HFFc6 (cell line): ENCODE measurements at places on chromosomes 4 and X. TPM values are rescaled to one million over a fixed set of nuclear protein-coding genes. Genes with fewer than 3 reads are reported as not detected.

Gene OTUD6A
- not detected in 3 replicates for total RNA-seq

Gene VGLL1
- total RNA-seq, result not detected in 3 replicates

Gene SLC7A11
- 12.1 to 53.4 TPM (median 16.4 TPM) in 3 replicates for total RNA-seq

Gene ANAPC4
- total RNA-seq, result 15.2 to 16.7 TPM (median 15.5 TPM) in 3 replicates

Gene FIP1L1
- total RNA-seq, result 52.1 to 80.5 TPM (median 76.4 TPM) in 3 replicates

Gene ARX
- total RNA-seq, result not detected in 3 replicates

Gene DDIT4L
- total RNA-seq, result 0.18 to 4.2 TPM (median 2.1 TPM) in 3 replicates

Gene MID1
- 17.7 to 20.6 TPM (median 19.9 TPM) in 3 replicates for total RNA-seq

DNA sequence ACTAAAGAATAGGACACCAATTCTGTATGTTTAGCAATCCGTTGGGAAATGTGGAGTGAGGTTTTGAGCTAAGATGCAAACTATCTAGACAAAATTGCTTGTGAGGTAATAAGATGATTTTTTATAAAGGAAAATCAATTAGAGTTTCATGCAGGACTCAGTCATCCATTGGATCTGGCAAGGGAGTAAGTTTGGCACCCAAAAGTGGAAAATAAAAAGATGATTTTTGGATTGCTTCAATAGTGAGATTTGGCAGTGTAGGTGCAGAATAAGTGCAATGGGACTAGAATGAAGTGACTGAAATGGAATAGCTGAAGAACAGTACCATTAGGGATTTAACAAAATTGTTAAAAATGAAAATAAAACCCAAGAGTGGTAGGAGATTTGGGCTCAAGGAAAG is 290.5 kb upstream of the EPHA5 start:
- no peaks in the 10 kb centered on the region; the same call in 1 of the 2 replicates for H3K27me3 ChIP-seq
- H3K4me1 ChIP-seq, result no peaks in the 10 kb centered on the region; the same call in 1 of the 2 replicates
- no peaks in the 10 kb centered on the region for H3K36me3 ChIP-seq
- DNase-seq, result no peak
- H3K4me3 ChIP-seq, result no peak overlapping the region

GRCh38 chr4:26859762-26860156 is 882 bp upstream of the STIM2 start:
- peaks cover 7% of the 10 kb centered on the region; the same call in 1 of the 2 replicates for H3K27me3 ChIP-seq
- no peak for DNase-seq

DNA sequence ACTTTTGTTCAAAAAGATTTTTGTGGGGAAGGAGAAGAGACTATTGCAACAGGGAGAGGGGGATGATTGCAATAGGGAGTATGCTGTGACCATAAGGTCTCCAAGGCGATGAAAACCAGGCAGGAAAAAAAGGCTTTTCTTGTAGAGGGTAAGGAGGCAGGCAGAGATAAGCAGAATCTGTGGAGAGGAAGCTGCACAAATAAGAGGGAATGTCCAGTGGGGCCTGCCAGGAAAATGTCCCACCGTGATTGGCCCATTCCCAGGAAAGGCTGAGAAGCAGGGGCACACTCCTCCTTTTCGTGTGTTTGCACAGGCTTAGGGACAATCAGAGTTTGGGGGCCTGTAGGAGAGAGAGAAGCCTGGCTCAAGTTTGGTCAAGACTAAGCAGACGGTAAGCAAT is 29.1 kb downstream of the SPACA5 start:
- no peaks in the 10 kb centered on the region for H3K4me1 ChIP-seq
- H3K4me3 ChIP-seq, result no peak overlapping the region
- DNase-seq, result no peak
- peaks cover 3% of the 10 kb centered on the region for H3K27me3 ChIP-seq

DNA sequence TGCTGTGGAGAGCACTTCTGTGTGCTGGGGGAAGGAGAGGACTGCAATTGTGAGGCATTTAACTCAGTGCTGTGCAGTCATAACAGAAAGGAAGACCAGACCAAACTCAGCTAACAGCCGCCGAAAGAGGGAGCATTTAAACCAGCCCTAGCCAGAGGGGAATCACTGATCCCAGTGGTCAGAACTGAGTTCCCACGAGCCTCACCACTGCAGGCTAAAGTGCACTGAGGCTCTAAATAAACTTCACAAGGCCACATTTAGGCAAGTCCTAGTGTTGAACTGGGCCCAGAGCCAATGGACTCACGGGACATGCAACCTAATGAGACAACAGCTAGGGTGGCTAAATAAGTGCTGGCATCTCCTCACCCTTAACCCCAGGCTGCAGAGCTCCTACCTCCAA is 20.4 kb downstream of the IQCM start:
- DNase-seq, result no peak
- H3K4me3 ChIP-seq, result no peak overlapping the region
- H3K27me3 ChIP-seq, result no peaks in the 10 kb centered on the region
- H3K4me1 ChIP-seq, result peaks cover 14% of the 10 kb centered on the region

- H3K4me1 ChIP-seq, result no peaks in the 10 kb centered on the region
- H3K4me3 ChIP-seq, result no peak overlapping the region
- DNase-seq, result no peak
- no peaks in the 10 kb centered on the region for H3K36me3 ChIP-seq
- H3K27me3 ChIP-seq, result no peaks in the 10 kb centered on the region
Observed at GRCh38 chr4:161554372-161554990, 609.3 kb downstream of the FSTL5 start.

GRCh38 chr4:183303301-183303700 is 16.8 kb downstream of the CLDN22 start:
- peaks cover 27% of the 10 kb centered on the region for H3K36me3 ChIP-seq
- H3K27me3 ChIP-seq, result peaks cover 2% of the 10 kb centered on the region
- H3K27ac ChIP-seq, result no peak overlapping the region
- H3K4me1 ChIP-seq, result peaks cover 9% of the 10 kb centered on the region
- no peak for DNase-seq

- no peak for DNase-seq
- H3K4me3 ChIP-seq, result peak overlapping the region; percentile 62
- peaks cover 8% of the 10 kb centered on the region for H3K27me3 ChIP-seq
Observed at GRCh38 chr4:169070895-169071218, 60.8 kb upstream of the CBR4 start.

GRCh38 chr4:89703829-89704590 is 133.0 kb downstream of the SNCA start:
- no peaks in the 10 kb centered on the region for H3K36me3 ChIP-seq
- no peak overlapping the region for H3K27ac ChIP-seq
- DNase-seq, result no peak
- peaks cover 10% of the 10 kb centered on the region; the same call in 1 of the 2 replicates for H3K4me1 ChIP-seq
- H3K4me3 ChIP-seq, result no peak overlapping the region

- H3K4me1 ChIP-seq, result peaks cover 12% of the 10 kb centered on the region; the same call in 1 of the 2 replicates
- H3K27me3 ChIP-seq, result peaks cover 2% of the 10 kb centered on the region; the same call in 1 of the 2 replicates
- no peaks in the 10 kb centered on the region; the same call in 1 of the 2 replicates for H3K36me3 ChIP-seq
- H3K27ac ChIP-seq, result no peak overlapping the region; the same call in 1 of the 2 replicates
- no peak for DNase-seq
- no peak overlapping the region for H3K4me3 ChIP-seq
Observed at GRCh38 chr4:134178706-134179105, 22.9 kb downstream of the PABPC4L start.

DNA sequence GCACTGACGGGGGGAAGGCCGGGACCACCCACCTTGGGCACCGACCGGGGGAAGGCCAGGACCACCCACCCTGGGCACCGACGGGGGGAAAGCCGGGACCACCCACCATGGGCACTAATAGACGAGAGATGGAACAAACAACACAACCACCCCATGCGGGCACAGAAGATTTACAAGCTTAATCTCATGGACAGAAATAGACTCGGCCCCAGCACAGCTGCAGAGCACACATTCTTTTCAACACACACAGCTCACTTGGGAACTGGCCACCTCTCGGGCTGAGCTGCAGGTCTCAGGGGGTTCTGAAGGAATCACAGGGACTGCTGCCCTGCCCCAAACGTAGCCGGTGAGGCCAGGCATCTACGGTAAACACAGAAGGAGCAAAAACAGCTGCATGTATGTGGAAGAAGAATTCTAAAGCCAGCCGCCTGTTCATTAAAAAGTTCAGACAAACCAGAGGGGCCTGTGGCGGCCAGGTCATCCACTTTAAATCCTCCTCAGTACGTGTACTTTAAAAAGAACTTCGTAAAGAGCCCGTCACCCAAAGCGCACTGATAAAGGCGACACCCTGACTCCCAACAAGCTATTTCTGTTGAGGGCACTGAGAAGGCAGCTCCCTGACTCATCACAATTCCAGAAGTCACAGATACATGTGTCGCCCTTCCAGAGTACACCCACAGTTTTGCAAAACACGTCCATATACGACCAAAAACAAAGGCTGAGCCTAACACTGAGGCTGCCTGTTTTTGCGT is 17.7 kb downstream of the PPP2R3B start:
- H3K27me3 ChIP-seq, result peaks cover 7% of the 10 kb centered on the region; the same call in 1 of the 2 replicates
- peaks cover 21% of the 10 kb centered on the region for H3K4me1 ChIP-seq
- H3K36me3 ChIP-seq, result no peaks in the 10 kb centered on the region
- H3K27ac ChIP-seq, result peak overlapping the region; percentile 84; the same call in 1 of the 2 replicates
- peak; percentile 38 for DNase-seq

- no peaks in the 10 kb centered on the region for H3K27me3 ChIP-seq
- H3K4me3 ChIP-seq, result no peak overlapping the region
Observed at GRCh38 chr4:60953826-60954225, 246.3 kb upstream of the ADGRL3 start.

DNA sequence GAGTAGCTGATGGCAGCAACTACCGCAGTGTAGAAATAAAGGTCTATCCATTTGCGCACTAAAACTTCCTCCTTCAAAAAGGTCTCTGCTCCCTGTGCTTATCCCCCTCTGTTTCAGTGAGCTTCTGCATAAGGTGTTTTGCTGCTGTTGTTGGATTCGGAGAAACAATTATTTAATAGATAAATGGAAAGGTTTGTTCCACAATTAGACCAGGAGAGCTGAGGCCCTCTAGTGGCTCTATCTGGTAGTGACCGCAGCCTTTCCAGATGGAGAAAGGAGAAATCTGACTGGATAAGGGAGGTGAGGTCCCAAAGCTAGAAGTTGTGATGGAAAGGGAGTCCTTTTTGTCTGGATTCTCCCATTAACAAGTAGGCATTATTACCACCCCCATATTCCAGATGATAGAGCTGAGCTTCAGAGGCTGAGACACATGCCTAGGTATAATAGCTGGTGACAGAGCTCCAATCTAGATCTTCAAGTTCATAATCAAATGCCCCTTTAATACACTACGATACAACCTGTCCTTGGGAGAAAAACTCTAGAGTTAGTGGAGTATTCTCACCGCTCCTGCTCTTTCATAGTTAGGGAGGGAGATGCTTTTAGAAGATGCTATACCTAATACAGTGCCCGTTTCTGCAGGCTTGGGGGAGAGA is 5.1 kb upstream of the GABRQ start:
- DNase-seq, result peak; percentile 28
- H3K36me3 ChIP-seq, result no peaks in the 10 kb centered on the region
- no peak overlapping the region for H3K27ac ChIP-seq

GRCh38 chr4:87354168-87355102 is 31.8 kb upstream of the HSD17B13 start:
- H3K36me3 ChIP-seq, result no peaks in the 10 kb centered on the region
- peaks cover 19% of the 10 kb centered on the region for H3K4me1 ChIP-seq
- DNase-seq, result peak; percentile 40
- peak overlapping the region; percentile 22; the same call in 1 of the 2 replicates for H3K4me3 ChIP-seq
- H3K27ac ChIP-seq, result peak overlapping the region; percentile 68

DNA sequence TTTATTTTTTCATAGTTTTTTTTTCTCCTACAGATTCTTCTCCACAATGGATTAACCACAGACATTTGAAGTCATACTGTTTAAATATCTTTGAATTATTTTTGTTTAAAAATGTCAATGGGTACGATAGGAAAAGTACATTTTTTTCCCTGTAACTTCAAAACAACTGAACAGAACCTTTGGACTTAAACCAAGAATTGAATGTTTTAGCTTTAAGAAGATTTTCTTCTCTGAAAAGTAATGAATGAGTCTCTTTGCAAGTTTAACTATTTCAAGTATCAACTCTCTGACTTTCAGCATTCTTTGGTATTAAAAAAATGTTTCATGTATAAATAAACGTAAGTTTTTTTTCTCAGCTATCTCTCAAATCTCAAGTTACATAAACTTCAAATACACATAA is 364.3 kb downstream of the FBXO8 start:
- no peak for DNase-seq
- H3K36me3 ChIP-seq, result no peaks in the 10 kb centered on the region
- no peaks in the 10 kb centered on the region for H3K4me1 ChIP-seq
- no peaks in the 10 kb centered on the region; the same call in 1 of the 2 replicates for H3K27me3 ChIP-seq
- no peak overlapping the region for H3K4me3 ChIP-seq
- H3K27ac ChIP-seq, result no peak overlapping the region

DNA sequence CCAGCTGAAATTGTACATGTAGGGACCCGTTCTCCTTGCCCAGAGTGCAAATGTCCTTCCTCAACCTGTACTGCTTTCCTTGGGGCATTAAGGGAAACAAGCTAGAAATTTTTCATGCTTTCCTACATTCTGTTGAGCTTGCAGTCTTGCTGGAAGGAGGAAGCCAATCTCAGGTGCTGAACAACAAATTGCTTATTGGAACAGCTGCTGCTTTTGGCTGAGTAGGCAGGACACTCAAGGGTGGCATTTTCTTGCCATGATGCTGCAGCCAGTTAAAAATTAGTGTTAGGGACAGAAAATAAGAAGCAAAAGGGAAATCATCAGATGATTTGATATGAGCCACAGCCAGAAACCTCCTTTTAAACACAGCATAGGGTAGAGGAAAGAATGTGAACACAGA is 223.7 kb downstream of the QDPR start:
- DNase-seq, result no peak
- peaks cover 2% of the 10 kb centered on the region; the same call in 1 of the 2 replicates for H3K27me3 ChIP-seq
- H3K4me1 ChIP-seq, result no peaks in the 10 kb centered on the region

DNA sequence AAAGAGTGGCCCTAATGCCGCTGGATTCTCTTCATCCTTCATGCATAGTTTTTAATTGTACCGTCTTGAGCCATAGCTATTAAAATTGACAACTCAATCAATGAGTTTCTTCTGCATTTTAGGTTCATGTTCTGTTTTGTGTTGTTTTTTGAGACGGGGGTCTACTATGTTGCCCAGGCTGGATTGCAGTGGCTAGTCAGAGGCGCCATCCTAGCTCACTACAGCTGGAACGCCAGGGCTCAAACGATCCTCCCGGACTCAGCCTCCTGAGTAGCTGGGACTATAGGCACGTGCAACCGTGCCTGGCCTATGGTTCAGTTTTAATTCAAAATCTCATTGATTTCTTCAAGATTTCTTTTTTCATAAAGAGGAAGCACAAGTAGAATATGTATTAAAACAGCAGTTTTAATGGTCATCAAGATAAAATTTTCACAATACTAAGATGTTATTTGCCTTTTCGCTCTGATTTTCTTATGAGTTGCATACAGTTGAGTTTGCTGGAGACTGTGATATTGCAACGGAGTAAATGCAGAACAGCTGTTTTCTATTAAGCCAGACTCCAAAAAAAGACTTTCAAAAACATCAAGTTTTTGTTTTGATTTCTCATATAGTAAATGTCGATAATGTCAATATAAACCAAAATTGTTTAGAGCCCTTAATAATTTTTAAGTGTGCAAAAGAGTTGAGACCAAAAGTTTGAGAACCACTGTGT is 1.1 kb upstream of the STX18 start:
- H3K27me3 ChIP-seq, result peaks cover 2% of the 10 kb centered on the region
- H3K27ac ChIP-seq, result peak overlapping the region; percentile 99
- DNase-seq, result no peak
- peak overlapping the region; percentile 98 for H3K4me3 ChIP-seq
- peaks cover 17% of the 10 kb centered on the region for H3K36me3 ChIP-seq

DNA sequence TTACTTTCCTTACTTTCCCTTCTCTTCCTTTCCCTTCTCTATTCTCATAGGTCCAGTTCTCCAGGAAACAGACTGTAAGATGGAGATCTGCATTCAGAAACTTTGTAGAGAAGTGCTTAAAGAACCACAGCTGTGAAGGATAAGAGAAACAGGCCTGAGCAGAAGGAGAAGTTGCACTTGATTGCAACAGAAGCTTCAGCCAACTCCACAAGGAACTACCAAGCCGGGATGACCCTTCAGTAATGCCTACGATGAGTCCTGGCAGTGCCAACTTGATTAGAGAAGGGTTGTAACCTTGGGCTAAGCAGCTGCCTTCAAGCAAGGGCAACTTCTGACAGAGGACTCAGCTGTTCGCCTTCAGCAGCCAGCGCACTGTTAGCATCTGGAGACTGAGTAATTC is 413.3 kb upstream of the RASGEF1B start:
- no peak overlapping the region for H3K27ac ChIP-seq
- no peaks in the 10 kb centered on the region for H3K4me1 ChIP-seq
- H3K36me3 ChIP-seq, result no peaks in the 10 kb centered on the region
- no peaks in the 10 kb centered on the region for H3K27me3 ChIP-seq
